K562 (cell line): ENCODE measurements at places on chromosomes 4 and X. TPM values are rescaled to one million over a fixed set of nuclear protein-coding genes. Genes with fewer than 3 reads are reported as not detected.

DNA sequence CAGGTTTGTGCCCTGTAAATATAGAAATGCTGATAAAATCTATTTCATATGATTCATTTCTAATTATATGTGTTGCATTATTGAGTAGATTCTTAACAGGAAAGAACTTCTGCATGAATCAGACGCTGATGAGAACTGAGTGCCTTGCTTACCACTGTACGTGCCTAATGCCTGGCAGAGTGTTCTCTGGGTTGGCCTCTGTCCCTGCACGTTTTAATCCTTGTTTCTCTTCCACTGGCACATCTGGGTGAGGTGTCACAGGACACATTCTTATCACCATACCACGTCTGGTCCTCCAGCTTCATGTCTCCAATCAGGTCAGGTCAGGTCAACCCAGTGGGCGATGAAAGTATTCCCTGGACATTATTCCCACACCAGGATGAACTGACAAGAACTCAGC, 53.6 kb downstream of the KLF3 start:
- H3K27me3 ChIP-seq = no peaks in the 10 kb centered on the region
- no peak overlapping the region for H3K27ac ChIP-seq
- H3K4me1 ChIP-seq = no peaks in the 10 kb centered on the region
- no peak overlapping the region for H3K4me3 ChIP-seq

DNA sequence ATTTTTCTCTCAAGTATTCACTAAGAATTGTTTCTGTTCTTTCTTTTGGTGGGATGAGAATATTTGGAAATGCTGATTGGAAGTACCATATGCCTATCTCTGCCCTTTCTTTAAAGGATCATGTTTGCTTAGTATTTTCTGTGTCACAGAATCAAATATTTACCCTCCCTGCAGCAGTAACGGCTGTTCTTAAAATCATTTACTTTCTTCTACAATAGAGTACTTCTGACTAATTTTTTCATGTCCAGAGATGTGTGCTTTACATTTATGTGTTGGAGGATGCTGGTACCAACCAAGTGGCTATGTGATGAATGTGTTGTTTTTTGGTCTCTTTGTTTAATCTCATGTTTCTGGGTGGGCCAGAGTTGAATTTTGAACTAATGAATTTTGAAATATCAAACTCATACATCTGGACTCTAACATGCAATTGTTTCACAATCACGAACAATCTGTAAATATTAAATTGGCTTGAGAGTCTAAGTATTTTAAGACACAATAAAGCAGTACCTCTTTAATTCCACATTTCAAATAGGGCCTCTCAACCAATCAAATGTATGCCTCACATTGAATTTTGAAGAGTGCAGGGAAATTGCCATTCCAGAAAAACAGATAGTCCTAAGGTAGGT, 59.4 kb upstream of the ARSJ start:
- no peak overlapping the region for H3K4me3 ChIP-seq
- no peak for DNase-seq
- H3K4me1 ChIP-seq = no peaks in the 10 kb centered on the region
- H3K27ac ChIP-seq = no peak overlapping the region

DNA sequence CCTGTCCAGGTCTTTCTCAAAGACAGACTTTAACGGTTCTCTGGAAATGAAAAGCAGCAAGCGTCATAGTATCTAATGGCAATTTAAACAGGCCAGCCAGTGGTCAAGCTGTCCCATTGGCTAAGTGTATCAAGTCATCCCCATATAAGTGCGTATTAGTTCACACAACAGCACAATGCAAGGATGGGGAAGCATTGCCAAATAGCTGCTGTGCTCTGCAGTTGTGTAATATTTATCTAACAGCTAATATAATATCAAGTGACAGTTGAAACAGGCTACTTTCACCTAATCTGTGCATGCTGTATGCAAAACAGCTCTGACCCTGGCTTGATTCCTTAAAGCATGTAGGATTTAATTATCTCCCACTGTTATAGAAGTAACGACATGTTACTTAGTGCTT, 134.8 kb upstream of the PPARGC1A start:
- no peak for DNase-seq
- H3K27me3 ChIP-seq = no peaks in the 10 kb centered on the region
- H3K36me3 ChIP-seq = no peaks in the 10 kb centered on the region
- H3K27ac ChIP-seq = no peak overlapping the region

DNA sequence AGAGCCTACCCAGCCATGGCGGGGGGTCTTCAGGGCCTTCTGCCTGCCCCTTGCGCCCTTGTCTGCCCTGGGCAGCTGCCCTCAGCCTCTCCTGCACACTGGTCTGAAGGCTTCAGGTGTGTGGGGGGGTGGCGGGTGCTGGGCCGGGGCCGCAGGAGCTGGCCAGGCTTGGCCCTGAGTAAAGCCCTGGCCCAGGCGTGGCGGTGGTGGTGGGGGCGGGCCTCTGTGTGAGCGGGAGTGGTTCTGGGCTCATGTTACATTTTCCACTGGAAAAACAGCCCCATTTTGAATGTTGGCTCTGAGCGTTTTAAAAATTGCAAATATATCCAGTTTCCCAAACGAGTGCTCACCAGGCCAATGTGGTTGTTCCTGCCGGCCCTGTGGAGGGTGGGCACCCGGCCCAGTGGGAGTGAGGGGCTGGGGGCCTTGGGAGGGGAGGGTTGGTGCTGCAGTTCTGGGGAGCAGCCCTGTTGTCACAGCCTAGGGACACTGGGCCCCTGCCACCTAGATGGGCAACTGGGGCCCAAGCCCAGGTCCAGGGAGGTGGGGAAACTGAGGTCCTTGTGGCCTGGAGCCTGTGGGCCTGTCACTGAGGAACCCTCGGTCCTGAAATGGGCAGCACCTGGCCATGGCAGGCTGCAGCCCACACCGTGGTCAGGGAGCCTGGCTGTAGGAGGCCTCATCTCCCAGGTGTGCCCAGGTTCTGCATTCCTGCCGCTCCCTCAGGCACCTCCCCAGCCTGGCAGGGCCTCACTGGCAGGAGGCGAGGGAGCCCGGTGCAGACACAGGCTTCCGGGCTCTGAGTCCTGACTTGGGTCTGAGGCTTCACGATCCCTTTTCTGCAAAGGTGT, 28.3 kb downstream of the FGFRL1 start:
- no peaks in the 10 kb centered on the region for H3K27me3 ChIP-seq
- DNase-seq = peak; percentile 77
- peak overlapping the region; percentile 88 for H3K27ac ChIP-seq
- H3K4me1 ChIP-seq = peaks cover 50% of the 10 kb centered on the region
- H3K4me3 ChIP-seq = no peak overlapping the region

DNA sequence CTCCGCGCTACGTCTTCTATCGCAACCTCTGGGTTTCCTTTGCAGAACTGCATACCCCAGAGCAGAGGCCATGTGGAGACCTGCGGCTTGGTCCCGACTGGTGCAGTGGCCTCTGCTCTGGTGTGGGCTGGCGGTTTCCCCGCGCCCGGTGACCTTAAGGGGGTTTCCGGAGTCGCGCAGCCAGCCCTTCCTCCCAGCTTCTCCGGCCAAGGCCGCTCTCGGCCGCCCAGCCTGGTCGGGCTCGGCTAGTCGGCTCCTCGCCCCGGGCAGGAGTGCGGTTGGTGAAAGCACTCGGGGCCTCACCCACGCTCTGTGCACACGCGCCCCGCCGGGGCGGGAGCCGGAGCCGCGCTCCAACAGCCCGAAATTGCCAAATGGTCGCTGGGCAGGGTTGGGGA, 84.9 kb downstream of the BCOR start:
- no peak for DNase-seq
- no peaks in the 10 kb centered on the region for H3K36me3 ChIP-seq
- H3K27me3 ChIP-seq = no peaks in the 10 kb centered on the region
- H3K27ac ChIP-seq = peak overlapping the region; percentile 92
- H3K4me1 ChIP-seq = peaks cover 38% of the 10 kb centered on the region

DNA sequence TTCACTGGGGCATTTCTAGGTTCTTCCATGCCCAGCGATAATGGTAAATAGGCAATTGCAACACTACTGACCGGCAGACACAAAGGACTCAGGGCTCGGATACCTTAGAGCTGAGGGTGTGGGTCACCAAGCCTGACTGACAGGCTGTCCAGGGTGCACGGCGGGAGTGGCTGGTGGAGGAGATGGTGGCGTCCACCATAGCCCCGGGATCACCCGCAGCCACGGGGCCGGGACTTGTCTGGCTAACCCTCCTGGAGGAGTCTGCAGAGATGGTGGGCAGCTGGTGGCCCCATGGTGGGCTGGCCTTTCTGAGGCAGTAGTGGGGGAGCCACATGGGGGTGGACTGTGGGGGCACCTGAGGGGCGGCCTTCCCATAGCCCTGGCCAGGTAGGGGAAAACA, 11.7 kb upstream of the ABLIM2 start:
- H3K4me3 ChIP-seq = no peak overlapping the region
- no peaks in the 10 kb centered on the region for H3K36me3 ChIP-seq
- peaks cover 3% of the 10 kb centered on the region; the same call in 1 of the 2 replicates for H3K4me1 ChIP-seq
- no peak overlapping the region for H3K27ac ChIP-seq
- H3K27me3 ChIP-seq = peaks cover 22% of the 10 kb centered on the region

GRCh38 chrX:23435108-23435507, 100.5 kb downstream of the PTCHD1 start:
- DNase-seq = no peak
- no peaks in the 10 kb centered on the region for H3K36me3 ChIP-seq
- H3K27ac ChIP-seq = no peak overlapping the region
- H3K4me1 ChIP-seq = no peaks in the 10 kb centered on the region
- H3K4me3 ChIP-seq = no peak overlapping the region

GRCh38 chr4:102477657-102478056, 23.5 kb upstream of the NFKB1 start:
- no peaks in the 10 kb centered on the region for H3K36me3 ChIP-seq
- no peak overlapping the region for H3K27ac ChIP-seq
- no peaks in the 10 kb centered on the region for H3K27me3 ChIP-seq
- no peaks in the 10 kb centered on the region for H3K4me1 ChIP-seq
- no peak overlapping the region for H3K4me3 ChIP-seq

GRCh38 chr4:4386736-4387392, at the start of gene NSG1:
NSG1 (plus strand) TSS chr4:4387102; CDS start chr4:4387630, 528 bp downstream.
- H3K4me3 ChIP-seq = no peak within 1 kb of the TSS
- peak; percentile 42 for DNase-seq
- H3K27ac ChIP-seq = no peak within 1 kb of the TSS

DNA sequence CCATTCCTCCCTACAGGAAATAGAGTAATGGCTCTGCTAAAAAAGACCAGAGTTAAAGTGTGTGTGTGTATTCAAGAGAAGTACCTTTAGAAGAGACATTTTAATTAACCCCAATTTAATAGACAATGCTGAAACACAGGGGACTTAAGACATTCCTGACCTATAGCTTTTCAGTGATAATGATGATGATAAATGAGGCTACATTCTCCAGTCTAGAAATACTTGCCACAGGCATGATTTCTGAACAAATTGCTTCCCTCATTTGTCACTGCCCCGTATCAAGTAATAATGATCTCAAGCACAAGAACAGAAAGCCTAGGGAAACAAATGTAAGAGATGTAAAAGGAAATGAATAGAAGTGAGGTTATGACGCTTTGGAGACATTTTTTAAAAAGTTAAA, 117.1 kb downstream of the UNC5C start:
- H3K36me3 ChIP-seq = no peaks in the 10 kb centered on the region
- no peak overlapping the region for H3K4me3 ChIP-seq
- H3K27ac ChIP-seq = no peak overlapping the region
- DNase-seq = no peak

- H3K36me3 ChIP-seq = no peaks in the 10 kb centered on the region
- no peak overlapping the region for H3K27ac ChIP-seq
- H3K4me3 ChIP-seq = no peak overlapping the region
- DNase-seq = no peak
Observed at GRCh38 chr4:8245884-8246833, 23.4 kb upstream of the HTRA3 start.

- no peak for DNase-seq
- peaks cover 94% of the 10 kb centered on the region for H3K36me3 ChIP-seq
- no peaks in the 10 kb centered on the region for H3K4me1 ChIP-seq
- no peak overlapping the region for H3K4me3 ChIP-seq
Observed at GRCh38 chr4:57020467-57021101, 41.9 kb downstream of the POLR2B start.

GRCh38 chr4:172514011-172514410, 654.6 kb upstream of the GALNT7 start:
- DNase-seq = no peak
- no peak overlapping the region for H3K27ac ChIP-seq

GRCh38 chrX:20225488-20225833, 41.2 kb downstream of the RPS6KA3 start:
- no peaks in the 10 kb centered on the region for H3K27me3 ChIP-seq
- no peak for DNase-seq
- H3K36me3 ChIP-seq = peaks cover 10% of the 10 kb centered on the region; the same call in 2 of the 3 replicates
- H3K4me1 ChIP-seq = no peaks in the 10 kb centered on the region
- no peak overlapping the region for H3K27ac ChIP-seq

GRCh38 chr4:54067166-54067565, 2.8 kb upstream of the CHIC2 start:
- peaks cover 29% of the 10 kb centered on the region for H3K4me1 ChIP-seq
- no peak overlapping the region for H3K4me3 ChIP-seq
- no peak for DNase-seq
- H3K27me3 ChIP-seq = no peaks in the 10 kb centered on the region
- H3K27ac ChIP-seq = peak overlapping the region; percentile 57

GRCh38 chr4:170110285-170110672, 20.5 kb upstream of the AADAT start:
- no peak overlapping the region for H3K4me3 ChIP-seq
- DNase-seq = no peak
- H3K36me3 ChIP-seq = no peaks in the 10 kb centered on the region

Gene CDS1
- 0.11 and 0.15 TPM in 2 replicates for polyA plus RNA-seq

Gene PRKG2
- 0.13 and 0.15 TPM in 2 replicates for polyA plus RNA-seq

Gene AFAP1
- polyA plus RNA-seq = 0.13 and 0.27 TPM in 2 replicates

Gene DCAF8L2
- not detected in 2 replicates for polyA plus RNA-seq

Gene PCDH18
- polyA plus RNA-seq = not detected in 2 replicates

Gene STOX2
- not detected in 2 replicates for polyA plus RNA-seq
